ENCODE measurements at places on chromosomes 1 and 21. TPM values are rescaled to one million over a fixed set of nuclear protein-coding genes. Genes with fewer than 3 reads are reported as not detected.

The DMRTA2 gene
- 0.13 TPM for total RNA-seq

The RIPPLY3 gene
- not detected for total RNA-seq

The UBAP2L gene
- 66.3 TPM for total RNA-seq

The CRYBG2 gene
- total RNA-seq: not detected

The COL11A1 gene
- total RNA-seq: not detected

The ITLN1 gene
- not detected for total RNA-seq

The PDZK1 gene
- total RNA-seq: 0.75 TPM

The HTR6 gene
- total RNA-seq: 0.13 TPM

The PRRX1 gene
- total RNA-seq: 229 TPM

The GPR3 gene
- total RNA-seq: 0.19 TPM

The CCDC27 gene
- total RNA-seq: not detected

The FAM177B gene
- total RNA-seq: not detected

The CRYAA gene
- not detected for total RNA-seq

The STXBP3 gene
- total RNA-seq: 65.0 TPM

The TTC4 gene
- 19.4 TPM for total RNA-seq

The VAMP3 gene
- total RNA-seq: 132 TPM

The GBP4 gene
- total RNA-seq: 0.53 TPM

The SMPDL3B gene
- total RNA-seq: not detected

The EFCAB14 gene
- 30.3 TPM for total RNA-seq

The LAX1 gene
- total RNA-seq: not detected

The TTC39A gene
- total RNA-seq: 3.3 TPM

The KIF17 gene
- total RNA-seq: 0.19 TPM

The ABCG1 gene
- total RNA-seq: 2.1 TPM

The CYP4Z1 gene
- total RNA-seq: 0.13 TPM

The IL22RA1 gene
- total RNA-seq: 0.25 TPM

The CHML gene
- total RNA-seq: 6.9 TPM

The EFNA1 gene
- total RNA-seq: 1.2 TPM

The DCST1 gene
- not detected for total RNA-seq

The LRRC52 gene
- total RNA-seq: not detected

The AGMAT gene
- 1.1 TPM for total RNA-seq

The HSD3B2 gene
- not detected for total RNA-seq

The RNU5D-1 gene
- not detected for total RNA-seq

The LCE1B gene
- total RNA-seq: not detected

The FMOD gene
- 4.4 TPM for total RNA-seq

The C1orf115 gene
- total RNA-seq: 5.1 TPM

The SH2D1B gene
- total RNA-seq: not detected

The FCER1G gene
- not detected for total RNA-seq

All from aortic smooth muscle cell (primary cell).